ENCODE measurements at places on chromosomes 7 and 10. TPM values are rescaled to one million over a fixed set of nuclear protein-coding genes. Genes with fewer than 3 reads are reported as not detected.

Gene INA
- 3.7 TPM for total RNA-seq

Gene SLC18A3
- total RNA-seq, result not detected

Gene SPDYE2
- not detected for total RNA-seq

Gene NAT16
- total RNA-seq, result not detected

Gene MINDY4
- 18.3 TPM for total RNA-seq

Gene BAZ1B
- total RNA-seq, result 57.3 TPM

Gene SAP25
- not detected for total RNA-seq

Gene FFAR4
- not detected for total RNA-seq

Gene TMEM225B
- total RNA-seq, result 0.44 TPM

Gene IL6
- 659 TPM for total RNA-seq

Data from placental pericyte (primary cell).